ENCODE measurements at places on chromosomes 12 and 14.

DNA sequence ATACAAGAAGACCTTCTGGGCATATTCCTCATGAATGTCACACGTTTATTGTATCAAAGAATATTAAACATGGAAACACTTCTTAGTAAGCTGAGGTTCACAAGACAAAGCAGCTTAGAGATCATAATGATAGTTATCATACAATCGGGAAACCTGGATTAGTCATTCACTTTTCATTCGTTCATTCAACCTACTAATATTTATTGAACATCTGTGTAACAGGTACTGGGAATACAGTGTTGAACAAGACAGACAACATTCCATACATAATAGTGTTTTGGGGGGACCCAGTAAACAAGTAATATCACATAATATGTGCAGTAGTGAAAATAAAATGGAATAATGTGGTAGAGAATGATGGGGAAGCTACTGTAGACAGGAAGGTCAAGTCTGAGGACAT, 100.6 kb upstream of the GRIP1 start:
- no peak for DNase-seq

DNA sequence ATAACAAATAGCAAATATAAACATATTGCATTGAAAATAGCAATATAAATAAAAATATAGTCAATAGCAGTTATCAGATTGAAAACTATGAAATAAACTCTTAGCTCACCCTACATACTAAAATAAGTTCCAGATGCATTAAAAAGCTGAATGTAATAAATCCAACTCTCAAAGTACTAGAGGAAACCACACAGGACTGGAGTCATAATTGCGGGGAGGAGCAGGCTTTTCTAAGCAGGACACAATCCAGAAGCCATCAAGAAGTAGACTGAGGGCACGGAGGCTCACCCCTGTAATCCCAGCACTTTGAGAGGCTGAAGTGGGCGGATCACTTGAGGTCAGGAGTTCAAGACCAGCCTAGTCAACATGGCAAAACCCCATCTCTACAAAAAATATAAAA, 22.2 kb downstream of the GSC start:
- no peak for DNase-seq

DNA sequence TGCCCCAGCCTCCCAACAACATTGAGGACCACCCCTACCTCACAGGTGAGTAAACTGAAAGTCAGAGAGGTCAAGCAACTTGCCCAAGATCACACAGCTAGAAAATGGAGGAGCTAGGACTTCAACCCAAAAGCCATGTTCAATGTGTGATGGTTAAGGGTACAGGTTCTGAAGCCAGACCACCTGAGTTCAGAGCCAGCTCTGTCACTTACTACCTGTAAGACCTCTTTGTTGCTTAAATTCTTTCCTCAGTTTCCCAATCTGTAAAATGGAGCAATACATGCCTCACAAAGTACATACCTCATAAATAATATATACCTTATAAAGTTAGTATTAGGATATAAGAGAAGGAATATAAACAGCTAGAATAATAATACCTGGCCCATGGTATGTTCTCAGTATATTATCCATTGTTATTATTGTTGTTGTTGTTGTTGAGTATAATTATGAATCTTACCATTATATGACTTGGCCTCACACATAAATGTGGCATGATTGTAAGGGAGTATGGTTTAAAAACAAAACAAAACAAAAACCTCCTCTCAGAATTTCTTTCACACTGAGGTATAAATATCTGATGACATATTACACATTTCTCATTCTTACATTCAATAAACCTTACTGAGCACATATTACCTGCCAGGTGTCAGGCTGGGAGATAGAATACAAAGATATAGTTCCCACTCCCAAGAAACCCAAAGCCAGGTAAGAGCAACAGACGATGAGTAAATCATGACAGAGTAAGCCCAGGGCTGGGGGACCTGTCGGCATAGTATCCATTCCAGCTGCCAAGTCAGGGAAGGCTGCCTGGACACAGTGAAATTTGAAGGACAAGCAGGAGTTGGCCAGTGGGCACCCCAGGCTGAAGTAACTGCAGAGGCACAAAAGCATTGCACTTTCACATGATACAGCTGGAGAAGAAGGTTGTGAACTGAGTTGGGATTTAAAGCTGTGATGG, 19.6 kb downstream of the CMKLR1 start:
- DNase-seq = no peak

DNA sequence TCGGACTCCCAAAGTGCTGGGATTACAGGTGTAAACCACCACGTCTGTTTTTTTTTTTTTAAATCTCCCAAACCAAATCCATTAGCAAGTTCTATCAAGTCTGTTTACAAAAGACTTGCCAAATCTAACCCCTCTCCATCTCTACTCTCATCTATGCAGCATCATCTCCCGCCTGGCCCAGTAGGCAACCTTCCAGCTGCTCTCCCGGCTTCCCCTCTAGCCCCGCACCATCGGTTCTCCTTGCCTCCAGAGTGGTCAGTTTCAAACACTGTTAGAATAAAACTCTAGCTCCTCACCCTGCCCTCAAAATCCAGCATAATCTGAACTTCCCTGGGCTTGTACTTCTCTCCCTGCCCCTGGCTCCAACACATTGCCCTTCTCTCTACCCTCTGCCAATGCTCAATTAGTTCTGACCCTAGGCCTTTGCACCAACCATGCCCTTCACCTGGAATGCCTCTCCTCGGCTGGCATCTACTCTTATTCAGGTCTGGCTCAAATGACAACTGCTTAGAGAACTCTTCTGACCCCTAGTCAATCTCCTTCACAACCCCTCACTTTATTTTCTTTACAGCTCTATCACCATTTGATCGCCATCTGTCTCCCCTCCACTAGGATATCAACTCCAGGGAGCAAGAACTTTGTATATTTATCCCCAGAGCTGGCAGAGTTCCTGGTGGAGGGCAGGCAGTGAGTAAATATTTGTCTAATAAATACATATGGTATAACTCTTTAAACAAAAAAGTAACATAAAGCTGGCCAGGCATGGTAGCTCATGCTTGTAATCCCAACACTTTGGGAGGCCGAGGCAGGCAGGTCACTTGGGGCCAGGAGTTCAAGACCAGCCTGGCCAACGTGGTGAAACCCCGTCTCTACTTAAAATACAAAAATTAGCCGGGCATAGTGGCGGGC, 4.9 kb downstream of the WSB2 start:
- no peak for DNase-seq

DNA sequence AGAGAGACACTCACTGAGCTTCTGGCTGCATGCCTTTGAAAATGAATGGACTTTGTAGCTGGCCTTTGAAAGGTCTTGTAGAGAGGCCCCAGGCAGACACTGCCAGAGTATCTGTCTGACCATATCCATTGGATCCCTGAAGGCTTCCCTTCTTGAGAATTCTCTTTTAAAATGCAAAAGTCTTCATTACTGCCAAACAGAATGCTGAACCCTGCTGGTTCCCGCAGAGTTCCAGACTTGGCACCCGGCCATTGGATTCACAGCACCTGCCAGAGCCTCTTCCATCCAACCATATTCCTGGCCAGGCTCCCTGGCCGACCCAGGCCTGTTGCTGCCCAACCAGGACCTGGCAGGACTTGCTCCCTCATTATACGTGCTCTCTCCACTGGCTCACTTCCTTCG, 182.5 kb downstream of the GXYLT1 start:
- no peak for DNase-seq

GRCh38 chr14:89616425-89616824, 199.4 kb upstream of the FOXN3 start:
- no peak for DNase-seq

- no peak for DNase-seq
Measured at GRCh38 chr12:105820429-105821125, 318.2 kb downstream of the NUAK1 start.

DNA sequence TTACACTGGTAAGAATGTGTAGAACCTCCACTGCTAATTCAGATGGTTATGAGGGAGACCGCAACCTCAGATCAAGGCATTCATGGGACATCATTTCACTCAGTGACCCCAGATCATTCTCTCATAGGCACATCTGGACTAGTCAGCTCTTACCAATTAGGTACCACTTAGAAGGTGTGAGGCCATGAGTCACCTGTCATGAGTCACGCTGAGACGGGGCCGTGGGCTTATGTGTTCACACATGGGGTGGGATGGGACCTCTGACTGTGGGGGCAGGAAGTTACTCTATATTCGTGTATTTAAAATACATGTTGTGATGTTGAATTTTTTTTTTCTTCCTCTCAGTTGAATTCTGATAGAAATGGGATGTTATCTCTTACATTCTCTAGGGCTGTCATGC, 55.9 kb downstream of the CCDC92 start:
- DNase-seq = no peak

DNA sequence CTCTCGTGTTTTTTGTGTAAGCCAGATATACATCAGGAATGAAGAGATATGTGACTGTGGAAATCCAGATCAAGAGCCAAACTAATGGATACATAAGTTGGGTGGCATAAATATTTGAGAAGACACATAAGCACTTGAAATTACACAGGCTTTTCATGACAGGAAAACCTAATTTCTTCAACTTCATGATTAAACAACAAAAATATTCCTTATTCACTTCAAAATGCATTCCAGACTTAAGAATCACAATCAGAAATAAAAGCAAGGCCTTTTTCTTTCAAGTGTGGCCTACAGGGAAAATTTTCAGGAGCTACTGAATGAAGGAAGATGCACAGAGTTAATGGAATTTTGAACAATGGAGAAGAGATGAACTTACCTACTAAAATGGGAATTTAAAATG, 515.6 kb downstream of the FOXG1 start:
- no peak for DNase-seq

GRCh38 chr12:45336331-45336730, 120.4 kb downstream of the ANO6 start:
- DNase-seq = no peak

DNA sequence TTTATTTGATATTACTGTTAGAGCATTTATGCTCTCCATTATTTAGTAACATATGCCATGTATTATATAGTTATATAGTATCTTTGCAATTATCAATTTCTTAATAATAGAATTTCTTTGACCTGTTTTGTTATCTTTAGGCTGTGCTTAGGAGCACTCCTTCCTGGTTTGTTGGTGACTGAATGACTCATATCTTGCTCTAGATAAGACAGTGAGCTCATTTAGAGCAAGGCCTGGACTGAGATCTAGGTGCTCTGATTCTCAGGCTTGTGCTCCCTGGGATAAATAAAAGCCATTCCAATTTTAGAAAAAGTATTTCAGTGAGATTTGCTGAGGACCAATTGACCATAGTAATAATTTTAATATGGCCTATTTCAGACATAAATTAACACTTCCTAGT, 951.2 kb downstream of the FLRT2 start:
- no peak for DNase-seq

GRCh38 chr12:50066402-50066801, 9.0 kb downstream of the ASIC1 start:
- no peak for DNase-seq

- no peak for DNase-seq
Measured at GRCh38 chr12:94656556-94656955, 6.2 kb upstream of the TMCC3 start.

DNA sequence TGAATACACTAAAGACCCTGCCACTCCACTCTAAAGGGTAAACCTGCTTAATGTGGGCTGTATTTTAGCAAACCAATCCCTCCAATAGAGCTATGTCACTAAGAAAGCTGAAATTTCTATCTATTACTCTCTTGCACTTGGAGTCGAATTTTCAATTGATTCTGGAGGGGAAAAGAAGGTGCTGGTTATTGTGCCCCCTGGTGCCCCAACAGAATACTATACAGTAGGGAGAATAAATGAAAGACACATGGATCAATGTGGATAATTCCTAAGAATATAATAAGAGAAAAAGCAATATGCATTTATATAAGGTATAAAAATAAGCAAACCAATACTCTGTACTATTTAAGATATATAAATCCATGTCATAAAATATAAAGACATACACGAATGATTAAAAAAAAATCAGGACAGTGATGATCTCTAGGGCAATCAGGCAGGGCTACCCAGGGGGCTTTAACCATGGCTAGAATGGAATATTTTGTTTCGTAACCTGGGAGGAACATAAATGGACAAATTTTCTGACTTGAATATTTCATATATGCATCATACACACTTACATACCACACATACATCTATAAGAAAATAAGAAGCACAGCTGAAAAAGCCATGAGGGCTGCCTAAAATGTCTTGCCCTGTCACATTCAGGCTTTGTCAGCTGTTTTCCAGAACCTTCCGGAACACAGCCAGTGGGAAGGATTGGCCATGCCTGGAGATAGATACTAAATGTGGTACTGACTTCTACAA, 54.4 kb downstream of the EFCAB11 start:
- no peak for DNase-seq

DNA sequence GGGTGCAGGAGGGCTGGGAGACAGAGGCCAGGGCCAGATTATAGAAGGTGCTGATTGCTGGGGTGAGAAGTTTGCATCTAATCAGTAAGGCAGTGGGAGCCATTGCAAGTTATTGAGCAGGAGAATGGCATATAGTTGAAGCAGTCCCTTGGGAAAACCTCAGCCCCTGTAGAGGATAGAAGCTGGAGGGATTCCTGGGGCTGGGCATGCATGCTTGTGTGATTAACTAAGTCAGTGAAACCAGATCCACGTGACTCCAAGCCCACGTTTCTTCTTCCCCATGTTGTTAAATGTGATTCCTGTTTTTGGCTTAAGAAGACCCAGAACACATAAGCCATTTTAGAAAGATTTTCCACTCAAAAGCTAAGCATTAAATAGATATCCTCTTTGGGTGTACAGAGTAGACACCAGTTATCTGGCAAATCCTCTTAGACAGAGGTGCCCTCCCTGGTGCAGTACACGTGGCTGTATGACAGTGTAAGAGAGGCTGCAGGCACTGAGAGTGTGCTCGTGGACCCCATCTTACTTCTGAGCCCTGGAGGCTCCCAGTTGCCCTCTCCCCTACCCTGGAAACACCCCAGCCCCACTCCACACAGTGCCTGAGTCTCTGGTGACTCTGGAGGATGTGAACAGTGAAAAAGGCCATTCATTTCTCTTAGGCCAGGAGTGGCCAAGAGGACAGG, 3.2 kb downstream of the C14orf132 start:
- no peak for DNase-seq

DNA sequence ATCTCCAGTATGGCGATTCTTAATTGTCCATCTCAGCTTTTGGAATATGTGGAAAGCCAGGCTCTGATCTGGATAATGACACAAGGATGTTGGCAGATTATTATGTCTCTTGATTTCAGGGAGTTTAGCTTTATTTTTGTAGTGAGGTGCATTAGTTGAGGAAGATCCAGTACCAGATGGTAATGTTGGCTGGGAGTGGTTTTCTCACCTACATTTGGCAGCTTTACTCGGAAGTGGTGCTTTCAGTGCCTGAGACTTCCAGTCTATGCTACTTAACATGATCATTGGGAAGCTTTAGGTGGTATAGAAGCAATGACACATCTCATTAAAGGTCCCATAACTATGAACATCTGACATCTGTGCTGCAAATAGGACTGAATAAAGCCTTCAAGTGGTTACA, 7.5 kb downstream of the SLC15A5 start:
- DNase-seq = no peak

- DNase-seq = no peak
Measured at GRCh38 chr14:74950795-74951442, 4.5 kb downstream of the PGF start.

- no peak for DNase-seq
Measured at GRCh38 chr12:575948-576614, 87.2 kb downstream of the NINJ2 start.

- no peak for DNase-seq
Measured at GRCh38 chr12:12900786-12901157, 9.4 kb downstream of the GPRC5A start.
